ENCODE measurements at places on chromosomes 3 and 15.

GRCh38 chr15:23690015-23690414 is 2.9 kb upstream of the NDN start:
- no peak for DNase-seq

DNA sequence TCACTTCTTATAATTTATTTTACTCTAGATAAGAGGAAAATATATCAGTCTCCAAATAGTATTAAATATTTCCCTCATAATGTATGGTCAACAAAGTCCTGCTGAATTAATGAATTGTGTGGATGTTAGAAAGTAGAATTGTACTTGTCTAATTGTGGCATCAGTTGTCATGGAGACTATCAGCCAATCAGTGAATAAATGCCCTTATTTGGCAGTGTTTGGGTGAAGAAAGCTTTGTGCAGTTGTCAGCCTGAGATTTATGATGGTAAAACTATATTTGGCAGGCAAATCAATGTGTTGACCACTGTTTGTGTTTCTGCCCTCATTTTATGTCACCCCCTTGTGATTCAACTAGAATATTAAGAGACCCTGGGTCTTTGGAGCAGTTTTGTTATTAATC is 293.6 kb upstream of the MDFIC2 start:
- DNase-seq: no peak

DNA sequence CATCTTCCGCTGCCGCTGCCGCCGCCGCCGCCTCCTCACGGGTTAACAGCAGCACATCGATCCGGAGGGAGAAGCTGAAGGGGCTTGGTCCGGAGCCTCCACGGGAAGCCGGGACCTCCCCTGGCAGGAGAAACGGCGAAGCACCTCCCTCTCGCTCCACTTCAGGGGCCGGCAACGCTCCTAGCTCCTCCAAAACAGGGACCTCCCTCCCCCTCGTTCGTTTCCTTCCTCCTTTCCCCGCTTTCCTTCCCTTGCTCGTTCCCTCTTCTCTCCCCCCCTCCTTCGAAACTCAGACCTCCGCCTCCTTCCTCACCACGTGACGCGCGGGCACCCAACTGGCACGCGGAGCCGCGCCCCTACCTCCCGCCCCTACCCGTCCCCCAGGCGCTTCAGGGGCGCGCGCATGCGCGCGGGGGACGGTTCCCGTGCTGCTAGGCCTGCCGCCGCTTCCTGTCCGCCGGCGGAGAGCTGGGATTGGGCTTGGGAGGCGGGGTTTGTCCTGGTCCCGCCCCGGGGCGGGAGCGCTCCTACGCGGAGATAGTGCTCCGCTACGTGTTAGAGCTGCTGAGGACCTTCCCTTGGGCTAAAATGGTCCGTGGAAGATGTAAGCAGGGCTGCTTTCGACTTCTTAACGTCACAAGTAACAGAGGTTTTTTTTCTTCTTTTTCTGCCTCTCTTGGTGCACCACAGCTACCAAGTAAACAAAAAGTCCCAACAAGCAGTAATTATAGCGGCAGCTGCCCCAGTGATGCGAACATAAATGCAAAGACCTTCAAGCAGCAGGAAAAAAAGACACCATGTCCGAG is at the start of gene ADAM10:
Gene ADAM10 (minus strand): TSS at position 176 of the 806 bp plus-strand sequence. CDS start 173 bp downstream, at position 3.
- DNase-seq: peak; percentile 98

GRCh38 chr3:182325213-182325950 is 467.9 kb upstream of the ATP11B start:
- DNase-seq: no peak

GRCh38 chr3:3778641-3779270 is 20.5 kb upstream of the LRRN1 start:
- no peak for DNase-seq

- DNase-seq: no peak
Observed at GRCh38 chr3:133381346-133382109, 18.3 kb upstream of the BFSP2 start.

DNA sequence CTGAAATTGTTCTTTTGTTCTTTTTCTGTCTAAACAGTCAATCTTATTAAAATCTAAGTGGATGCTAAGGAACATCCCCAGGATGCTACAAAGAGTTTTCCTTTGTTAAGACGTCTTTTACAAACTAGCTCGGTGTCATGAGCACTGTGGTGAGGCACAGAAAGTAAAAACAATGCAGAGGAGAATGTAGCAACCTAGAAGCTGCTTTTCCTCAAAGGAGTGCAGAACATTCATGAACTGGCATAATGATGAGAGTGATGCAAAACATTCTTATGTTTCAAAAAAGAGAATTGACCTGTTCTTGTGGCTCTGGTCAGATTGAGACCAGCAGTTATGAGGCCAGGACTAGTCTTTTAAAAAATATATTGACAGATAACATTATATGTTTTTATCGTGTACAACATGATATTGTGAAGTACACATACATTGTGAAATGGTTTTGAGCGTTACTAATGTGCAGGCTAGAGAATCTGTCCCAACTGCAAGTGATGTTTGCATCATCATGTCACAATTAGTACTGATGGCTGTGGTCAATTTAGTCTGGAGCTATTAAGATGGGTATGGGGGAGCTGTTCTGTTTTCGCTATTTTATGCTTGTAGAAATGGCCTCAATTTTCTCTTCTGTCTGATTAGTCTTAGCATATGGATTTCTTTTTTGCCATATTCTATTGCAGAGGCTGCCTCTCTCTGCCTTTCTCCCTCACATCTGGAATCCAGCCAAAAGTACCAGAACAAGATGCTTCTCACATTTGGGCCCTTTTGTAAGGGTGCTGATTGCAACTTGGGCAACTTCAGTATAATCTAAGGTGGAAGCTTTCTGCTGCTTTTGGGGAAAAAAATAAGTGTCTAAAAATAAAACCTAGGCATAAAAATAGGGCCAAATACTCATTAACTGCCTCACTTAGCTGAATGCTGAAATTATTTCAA is 50.2 kb downstream of the HHLA2 start:
- no peak for DNase-seq

DNA sequence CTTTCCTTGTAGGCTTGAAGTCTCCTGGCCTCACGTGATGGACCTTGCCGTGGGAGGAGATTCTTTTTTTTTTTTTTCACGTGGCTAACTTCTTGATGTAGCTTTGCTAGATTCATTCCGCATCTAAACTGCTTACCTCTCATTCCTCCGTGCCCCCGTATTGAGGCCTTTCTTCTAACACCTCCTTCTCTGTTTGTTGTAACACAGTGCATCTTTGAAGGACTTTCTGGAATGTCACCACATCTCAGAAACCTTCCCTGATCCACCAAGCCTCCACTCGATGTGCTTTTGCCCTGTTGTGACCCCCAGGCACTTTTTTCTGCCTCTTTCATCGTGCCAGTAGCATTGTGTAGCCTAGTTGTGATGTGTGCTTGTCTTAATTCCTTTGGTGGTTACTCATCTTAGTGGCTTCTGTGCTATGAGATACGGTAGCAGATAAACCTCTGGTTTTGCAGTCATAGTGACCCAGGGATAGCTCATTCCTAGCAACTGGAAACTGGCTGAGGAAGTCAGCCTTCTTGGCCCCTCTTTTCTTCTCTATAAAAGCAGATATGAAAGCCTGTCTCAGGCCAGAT is 1.6 kb upstream of the BNC1 start:
- DNase-seq: no peak

- no peak for DNase-seq
Observed at GRCh38 chr3:129014148-129014547, 13.0 kb downstream of the EFCC1 start.

GRCh38 chr3:8604006-8604405 is 40.6 kb downstream of the SSUH2 start:
- DNase-seq: no peak

- no peak for DNase-seq
Observed at GRCh38 chr3:119990888-119991287, 103.4 kb downstream of the GSK3B start.

GRCh38 chr15:84824260-84825007 is 7.3 kb downstream of the ALPK3 start:
- peak; percentile 75 for DNase-seq

- no peak for DNase-seq
Observed at GRCh38 chr15:29091666-29092065, 178.0 kb downstream of the NSMCE3 start.

- DNase-seq: no peak
Observed at GRCh38 chr3:169172535-169172934, 491.0 kb downstream of the MECOM start.

DNA sequence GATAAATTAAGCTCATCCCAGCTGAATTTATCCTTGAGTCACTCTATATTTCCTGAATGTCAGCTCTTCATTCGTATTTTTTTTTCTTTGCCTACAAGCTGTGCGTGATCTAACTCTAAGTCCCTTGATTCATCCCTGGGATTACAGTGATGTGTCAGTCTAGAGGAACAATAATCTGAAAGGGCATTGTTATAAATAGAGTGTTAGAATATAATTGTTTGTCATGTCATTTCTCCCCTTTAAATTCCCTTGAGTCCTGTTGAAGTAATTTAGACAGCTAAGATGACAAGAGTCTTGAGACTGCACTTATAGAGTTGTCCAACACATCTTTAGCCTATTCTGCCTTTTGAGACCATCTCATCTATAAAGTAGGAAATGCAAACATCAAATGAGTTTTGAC is 621.8 kb downstream of the ZIC1 start:
- DNase-seq: no peak

DNA sequence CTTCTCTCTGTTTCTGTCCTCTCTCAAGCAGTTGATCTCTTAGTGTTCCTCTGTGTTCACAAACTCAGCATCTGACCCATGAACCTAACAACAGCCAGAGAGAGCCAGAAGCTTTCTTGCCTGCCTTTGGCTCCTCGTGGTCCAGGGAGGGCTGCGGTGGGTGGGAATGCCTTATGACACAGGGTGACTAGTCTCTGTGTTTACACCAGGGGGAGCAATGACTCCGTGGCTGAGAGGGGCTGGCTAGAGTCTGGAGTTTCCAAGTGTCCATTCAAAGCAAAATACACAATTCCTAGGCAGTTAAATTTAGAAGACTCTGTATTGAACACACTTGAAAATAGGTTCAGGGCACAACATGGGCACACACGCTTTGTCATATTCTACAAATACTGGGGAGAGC is 370.0 kb upstream of the FRG2C start:
- peak; percentile 21 for DNase-seq

DNA sequence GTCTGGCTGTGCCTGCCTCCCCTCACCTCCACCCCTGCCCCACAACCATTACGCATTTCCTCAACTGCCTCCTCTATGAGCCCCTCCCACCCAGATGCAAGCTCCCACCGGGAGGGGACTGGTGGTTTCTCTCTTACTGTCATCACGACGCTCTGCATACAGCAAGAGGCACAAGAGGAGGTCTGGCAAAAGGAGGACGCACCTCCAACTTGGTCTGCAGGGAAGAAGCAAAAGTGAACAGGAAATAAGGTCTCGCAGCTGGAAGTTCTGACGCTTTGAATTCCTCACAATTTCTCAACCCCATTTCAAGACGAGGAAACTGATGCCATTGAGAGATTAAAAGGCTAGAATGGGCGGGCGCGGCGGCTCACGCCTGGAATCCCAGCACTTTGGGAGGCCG is 42.3 kb upstream of the MUC4 start:
- DNase-seq: no peak

DNA sequence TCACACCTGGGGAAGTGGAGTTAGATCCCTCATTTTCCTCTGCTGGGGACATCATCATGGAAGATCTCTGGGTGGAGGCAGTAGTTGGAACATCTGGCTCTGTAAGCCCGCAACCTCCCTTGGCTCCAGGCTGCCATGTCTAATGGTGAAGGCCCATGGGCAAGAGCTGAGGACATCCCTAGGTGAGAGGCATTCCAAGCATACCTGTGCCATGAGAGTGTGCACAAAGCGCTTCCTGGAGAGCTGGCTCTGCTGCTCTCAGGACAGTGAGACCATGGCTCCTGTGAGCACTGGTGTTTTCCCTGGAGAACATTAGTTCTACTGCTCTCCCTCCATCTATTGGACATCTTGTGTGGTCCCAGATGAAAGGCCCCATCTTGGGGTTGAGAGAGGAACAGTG is 7.7 kb downstream of the MAPKAPK3 start:
- no peak for DNase-seq

DNA sequence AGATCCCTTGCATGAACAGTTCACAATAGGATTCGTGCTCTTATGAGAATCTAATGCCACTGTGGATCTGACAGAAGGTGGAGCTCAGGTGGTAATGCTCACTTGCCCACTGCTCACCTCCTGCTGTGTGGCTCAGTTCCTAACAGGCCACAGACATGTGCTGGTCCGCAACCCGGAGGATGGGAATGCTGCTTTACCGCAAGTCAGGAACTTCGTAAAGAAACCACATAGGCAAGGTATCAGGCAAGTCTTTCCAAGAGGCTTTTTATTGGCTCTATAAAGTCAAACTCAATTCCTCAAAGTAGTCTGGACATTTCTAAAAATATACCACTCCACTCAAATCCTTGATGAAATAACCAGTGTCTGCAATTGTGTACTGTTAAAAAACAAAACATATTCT is 56.1 kb downstream of the OSTN start:
- no peak for DNase-seq

GRCh38 chr3:121914081-121914998 is 20.1 kb downstream of the SLC15A2 start:
- DNase-seq: no peak

DNA sequence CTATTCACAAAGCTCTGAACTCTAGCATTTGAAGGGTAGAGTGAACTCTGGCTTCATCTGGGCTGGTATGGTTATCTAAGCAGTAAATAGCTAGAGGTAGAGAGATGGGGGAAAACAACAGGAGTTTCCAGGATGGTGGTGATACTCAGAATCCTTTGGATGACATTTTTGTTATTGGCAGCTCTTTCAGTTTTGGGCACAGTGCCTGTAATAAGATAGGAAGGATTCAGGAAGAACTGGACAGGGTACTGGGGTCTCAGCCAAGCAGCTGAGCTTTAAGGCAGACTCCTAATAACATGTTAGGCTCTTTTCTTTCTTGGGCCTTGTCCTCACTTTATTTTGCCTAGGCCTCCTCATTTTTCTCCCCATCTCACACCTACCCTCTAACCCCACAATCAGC is 338.5 kb downstream of the CADM2 start:
- DNase-seq: no peak

DNA sequence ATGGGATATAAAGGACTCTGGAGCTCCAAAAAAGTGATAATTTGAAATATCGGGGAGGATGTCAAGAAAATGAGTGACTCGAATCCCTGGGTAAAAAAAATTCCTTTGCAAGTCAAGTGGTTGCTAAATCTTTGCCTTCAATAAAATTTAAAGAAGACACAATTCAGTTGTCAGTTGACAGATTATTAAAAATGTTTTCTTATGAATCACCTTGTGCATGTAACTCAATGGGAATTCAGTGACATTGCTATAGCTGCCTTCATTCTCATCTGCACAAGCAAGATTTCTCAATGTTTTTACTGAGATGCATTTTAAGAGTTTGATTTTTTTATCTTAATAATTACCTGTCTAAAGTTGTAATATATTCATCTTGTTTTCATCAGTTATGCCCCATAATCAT is 264.0 kb upstream of the IL12A start:
- DNase-seq: no peak

DNA sequence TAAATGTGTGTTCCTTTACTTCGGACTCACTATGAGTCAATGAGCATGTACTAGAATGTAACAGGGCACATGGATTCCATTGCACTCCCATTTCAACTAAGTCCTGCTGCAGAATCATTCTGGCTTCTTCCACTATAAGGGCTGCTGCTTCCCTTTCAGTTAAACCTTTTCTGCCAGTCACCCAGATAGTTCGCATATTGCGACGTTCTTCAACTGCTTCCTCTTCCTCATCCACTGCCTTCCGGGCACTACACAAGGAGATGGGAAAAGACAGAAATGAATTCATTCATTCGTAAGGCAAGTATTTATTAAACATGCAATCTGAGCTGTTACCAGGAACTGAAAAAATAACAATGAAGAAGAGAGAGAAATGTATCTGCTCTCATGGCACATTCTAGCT is 55.6 kb downstream of the POLQ start:
- no peak for DNase-seq

- DNase-seq: no peak
Observed at GRCh38 chr15:38853608-38854007, 289.0 kb upstream of the RASGRP1 start.

Data from hippocampal formation (tissue), 2 donors.